ENCODE measurements at places on chromosomes 4 and X.

DNA sequence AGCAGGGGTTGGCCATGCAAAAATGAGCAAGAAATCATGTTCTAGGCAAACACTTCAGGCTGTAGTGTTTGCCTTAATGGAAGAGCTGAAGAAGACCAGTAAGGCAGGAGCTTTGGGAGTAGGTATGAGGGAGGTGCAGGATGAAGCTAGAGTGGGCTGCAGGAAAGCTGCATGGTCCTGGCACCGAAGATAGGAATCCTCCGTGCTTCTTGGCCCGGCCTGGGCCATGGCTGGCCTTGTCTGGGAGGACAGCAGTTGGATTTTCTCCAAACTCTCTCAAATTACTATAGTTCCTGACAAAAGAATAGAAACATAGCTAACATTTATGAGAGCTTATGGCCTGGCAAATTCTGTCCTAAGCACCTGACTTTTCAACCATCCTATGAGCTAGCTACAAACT, 116.5 kb downstream of the UCHL1 start:
- no peak for DNase-seq

DNA sequence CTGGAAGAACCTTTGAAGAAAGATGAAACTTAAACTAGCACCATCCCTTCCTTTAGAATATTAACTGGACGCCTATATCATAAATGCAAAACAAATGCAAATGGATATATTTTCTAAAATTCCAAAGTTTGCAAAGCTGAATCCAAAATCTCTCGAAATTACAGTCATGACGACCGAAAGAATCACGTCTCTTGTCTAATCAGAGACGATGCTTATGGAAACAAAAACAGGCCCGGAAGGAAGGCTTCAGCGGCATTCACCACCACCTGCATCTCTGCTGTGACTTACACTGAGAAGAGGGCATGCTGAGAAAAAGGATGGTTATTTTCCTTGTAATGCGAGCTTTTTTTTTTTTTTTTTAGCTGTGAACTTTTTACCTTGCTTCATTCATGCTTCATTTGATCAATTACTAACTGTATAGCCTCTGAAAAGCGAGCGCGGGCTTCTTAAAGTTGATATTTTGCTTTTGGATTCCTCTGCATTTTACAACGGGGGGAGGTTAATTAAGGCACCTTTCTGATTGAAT, 209.3 kb downstream of the SOWAHB start:
- DNase-seq = no peak

DNA sequence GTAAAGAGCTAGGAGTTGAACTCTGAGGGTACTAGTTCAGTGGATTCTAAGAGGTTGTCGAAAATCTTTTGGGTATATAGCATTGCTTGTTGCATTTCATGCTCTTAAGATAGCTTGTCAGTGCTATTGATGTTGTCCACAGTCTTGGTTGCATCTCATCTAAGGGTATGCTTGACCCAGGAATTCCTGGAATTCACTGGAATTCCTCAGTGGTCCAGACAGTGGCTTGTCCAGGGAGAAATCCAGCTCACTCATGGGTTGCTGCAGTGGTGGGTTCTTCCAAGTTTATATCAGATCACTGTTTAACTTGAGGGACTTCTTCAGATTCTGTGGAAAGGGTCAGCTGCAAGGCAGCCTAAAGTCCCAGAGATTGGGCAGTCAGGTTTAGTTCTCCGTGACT, 29.8 kb upstream of the SMARCAD1 start:
- DNase-seq = no peak

DNA sequence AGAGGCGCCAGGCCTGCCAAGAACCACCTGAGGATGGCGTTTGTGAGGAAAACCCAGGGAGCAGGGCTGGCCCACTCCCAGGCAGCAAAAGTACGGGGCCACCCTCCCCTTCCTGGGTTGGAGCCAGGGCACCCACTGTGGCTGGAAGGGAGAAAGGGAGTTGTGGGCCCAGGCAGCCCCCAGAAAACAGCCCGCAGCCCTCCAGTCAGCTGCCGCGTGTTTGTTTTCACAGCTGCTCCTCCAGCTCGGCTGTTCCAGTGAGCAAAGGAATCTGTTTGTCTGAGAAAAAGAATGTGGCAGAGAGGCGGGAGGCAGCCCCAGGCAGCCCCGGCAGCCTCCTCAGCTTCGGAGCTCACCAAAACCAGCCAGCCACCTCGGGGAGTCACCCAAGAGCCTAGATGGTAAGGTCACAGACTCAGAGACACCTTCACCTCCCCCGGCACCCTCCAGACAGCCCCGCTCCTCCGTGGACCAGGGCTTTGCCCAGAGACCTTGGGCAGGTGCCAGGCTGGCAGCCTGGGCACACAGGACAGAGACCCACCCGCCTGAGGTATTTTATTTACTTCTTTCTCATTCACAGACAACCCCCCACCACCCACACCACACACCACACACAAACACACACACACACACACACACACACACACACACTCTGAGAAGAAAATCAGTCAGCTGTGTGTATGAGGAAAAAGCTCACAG, 338.1 kb downstream of the BCOR start:
- no peak for DNase-seq

DNA sequence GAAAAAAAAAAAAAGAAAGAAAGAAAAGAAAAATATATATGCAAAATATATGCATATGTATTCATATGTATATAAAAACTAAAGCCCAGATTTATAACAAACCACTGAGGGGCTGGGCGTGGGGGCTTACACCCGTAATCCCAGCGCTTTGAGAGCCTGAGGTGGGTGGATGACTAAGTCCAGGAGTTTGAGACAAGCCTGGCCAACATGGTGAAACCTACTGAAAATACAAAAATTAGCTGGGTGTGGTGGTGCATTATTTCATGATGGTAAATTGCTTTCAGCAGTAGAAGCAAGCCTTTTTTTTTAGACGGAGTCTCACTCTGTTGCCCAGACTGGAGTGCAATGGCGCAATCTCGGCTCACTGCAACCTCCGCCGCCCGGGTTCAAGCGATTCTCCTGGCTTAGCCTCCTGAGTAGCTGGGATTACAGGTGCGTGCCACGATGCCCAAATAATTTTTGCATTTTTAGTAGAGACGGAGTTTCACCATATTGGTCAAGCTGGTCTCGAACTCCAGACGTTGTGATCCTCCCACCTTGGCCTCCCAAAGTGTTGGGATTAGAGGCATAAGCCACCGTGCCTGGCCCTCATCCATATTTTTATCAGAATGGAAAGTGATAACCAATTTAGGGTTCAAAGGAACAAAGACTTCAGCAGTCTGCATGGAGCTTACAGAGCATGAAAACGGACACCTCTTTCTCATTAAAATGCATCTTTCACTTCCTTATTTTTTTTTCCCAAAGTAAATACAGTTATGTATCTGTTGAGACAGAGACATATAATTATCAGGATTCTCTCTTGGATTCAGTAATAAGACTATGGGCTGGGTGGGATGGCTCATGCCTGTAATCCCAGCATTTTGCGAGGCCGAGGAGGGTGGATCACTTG, 27.7 kb upstream of the MOB1B start:
- DNase-seq = no peak

GRCh38 chrX:41419082-41419481, 28.1 kb upstream of the NYX start:
- no peak for DNase-seq

- DNase-seq = no peak
These were observed 201.6 kb downstream of the PACRGL start for GRCh38 chr4:20901851-20902250.

- DNase-seq = no peak
These were observed 18.3 kb upstream of the SNCA start for GRCh38 chr4:89855236-89855635.

DNA sequence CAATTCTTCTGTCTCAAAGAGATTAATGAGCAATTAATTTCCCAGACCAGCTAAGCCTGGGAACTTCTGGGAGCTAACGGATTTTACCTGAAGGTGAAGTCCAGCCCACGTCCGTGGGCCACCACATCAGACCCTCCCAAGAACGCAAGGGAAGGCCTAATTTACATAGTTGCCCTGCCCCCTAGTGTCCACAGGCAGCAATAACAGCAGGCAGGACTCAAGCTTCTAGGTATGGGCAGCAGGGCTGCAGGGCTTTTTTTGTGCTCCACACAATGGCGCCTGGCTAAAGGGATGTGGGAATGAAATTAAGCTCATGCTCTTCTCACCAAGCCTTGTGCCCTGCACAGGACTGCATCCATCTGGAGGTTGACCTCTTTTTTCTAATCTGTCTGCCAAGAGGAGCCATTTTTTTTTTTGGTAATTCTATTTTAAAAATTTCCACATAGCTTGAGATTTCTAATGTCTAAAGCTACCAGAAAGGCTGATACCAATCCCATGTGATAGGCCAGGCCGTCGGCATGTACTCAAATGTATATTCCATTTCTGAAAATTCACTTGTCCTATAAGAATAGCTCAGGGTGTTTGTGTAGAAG, 111.9 kb upstream of the TMEM164 start:
- no peak for DNase-seq

DNA sequence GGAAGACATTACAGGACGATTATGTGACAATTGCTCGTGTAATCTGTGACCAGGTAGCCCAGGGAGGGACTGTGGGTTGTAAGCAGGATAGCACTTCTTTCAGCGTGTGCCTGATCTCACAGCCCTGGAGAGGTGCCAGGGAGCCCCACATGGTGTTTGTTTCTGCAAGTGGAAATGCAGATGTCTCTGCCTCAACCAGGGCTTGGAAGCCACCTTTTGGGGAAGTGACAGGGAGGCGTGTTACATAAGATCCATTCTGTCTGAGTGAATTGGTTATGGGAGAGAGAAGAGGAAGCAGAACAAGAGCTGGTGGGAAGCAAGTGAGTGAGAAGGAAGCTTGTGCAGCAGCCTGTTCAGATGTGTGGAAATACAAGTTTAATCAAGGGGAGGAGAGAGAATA, 104.5 kb upstream of the GATB start:
- no peak for DNase-seq

DNA sequence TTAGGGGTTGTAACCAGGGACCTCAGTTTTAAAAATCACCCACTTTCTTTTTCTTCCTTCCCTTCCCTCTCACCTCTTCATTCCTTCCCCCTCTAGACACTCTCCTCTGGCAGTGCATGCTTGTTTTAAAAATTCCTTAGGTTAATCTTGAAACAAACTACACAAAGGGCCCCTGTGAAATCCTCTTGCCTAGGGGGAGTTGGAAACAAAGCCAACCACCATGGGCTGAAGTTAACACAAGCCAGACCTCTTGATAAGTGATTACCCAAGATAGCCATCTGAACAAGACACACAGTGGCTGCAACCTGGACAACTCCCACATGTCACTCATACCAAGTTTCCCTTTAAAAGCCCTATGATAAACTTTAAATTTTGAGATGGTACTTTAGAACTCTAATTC, 68.9 kb downstream of the TENT5D start:
- no peak for DNase-seq

- no peak for DNase-seq
These were observed 49.2 kb upstream of the CAPN6 start for GRCh38 chrX:111319451-111319850.

DNA sequence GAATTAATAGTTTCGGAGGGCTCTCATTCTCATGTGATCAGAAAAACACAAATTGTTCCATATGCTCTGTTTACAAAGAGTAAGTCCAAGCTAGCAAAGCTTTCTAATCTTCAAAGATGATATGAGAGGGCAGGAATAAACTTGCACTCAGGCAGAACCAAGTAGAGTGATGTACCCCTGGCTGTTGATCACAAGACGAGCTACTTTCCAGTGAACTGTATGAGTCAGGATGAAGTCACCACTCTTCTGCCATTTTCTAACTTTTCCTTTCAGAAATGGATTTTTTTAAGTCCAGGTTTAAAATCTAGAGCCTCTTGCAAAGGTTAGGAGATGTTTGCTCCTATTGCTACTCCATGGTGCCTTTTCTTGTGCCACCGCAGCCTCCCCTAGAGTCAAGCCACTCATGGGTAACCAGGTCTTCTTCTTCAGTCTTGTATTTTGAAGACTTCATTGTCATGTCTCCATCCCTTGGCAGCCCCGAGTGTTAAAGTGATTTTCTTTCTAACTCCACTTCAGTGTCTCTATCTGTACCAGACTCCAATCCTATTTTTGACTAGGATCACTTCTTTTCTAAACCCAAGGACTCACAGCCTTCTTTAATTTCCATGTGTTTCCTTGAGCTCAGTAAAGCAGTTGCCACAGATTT, 171.9 kb upstream of the GALNT7 start:
- DNase-seq = no peak

- no peak for DNase-seq
These were observed 18.7 kb downstream of the RBBP7 start for GRCh38 chrX:16851421-16851820.

DNA sequence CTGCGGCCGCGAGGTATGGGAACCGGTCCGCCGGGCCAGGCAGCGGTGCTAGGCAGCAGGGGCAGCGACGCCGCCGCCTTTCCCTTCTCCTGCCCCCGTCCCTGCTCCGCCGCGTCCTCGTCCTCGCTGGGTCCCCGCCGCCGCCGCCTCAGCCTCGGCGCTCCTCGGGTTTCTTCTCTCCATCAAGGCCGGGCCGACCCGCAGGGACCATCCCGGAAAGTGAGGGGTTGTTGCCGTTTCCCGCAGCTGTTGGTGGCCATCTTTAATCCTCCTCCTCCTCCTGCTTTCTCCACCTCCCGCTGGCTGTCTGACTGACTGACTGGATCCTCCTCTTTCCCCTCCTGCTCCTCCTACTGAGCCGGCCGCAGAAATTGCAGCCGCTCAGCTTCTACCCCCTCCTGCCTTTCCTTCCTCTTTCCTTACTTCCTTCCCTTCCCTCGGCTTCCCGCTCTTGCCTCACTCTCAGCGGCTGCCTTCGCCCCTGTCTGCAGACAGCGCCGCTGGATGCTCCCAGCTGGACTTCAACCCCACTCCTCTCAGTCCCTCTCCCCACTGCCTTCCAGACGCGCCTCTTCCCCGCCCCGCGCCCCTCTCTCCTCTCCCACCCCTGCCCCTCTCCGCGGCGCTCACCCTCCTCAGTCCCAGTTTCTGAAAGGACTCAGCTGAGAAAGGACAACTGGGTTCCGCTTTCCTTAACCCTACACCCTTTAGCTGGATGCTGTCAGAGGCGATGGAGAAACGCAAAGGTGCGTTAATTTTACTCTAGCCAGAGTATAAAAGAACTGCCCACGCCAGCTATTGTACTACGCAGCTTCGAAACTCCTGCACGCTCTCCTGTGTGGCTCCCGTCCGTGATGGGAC, at the start of gene WDFY3:
TSS of gene WDFY3 (minus strand) at position 309 of the 861 bp plus-strand sequence. CDS start 106,099 bp downstream, outside the sequence.
- DNase-seq = peak; percentile 81

DNA sequence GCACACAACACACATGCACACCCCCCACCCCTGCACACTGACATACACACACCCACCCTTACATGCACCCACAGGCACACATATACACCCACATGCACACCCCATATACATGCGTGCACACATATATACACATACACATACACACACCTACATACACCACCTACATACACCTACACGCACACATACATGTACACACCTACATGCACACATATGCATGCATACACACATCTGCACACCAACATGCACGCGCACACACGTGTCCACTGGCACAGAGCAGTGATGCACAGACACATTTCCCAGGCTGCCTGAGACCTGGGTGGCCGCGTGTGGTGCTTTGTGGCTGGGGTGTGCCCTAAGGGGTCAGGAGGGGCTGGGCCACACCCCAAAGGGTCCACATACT, 31.7 kb downstream of the FGFRL1 start:
- DNase-seq = no peak

- no peak for DNase-seq
These were observed 161.5 kb downstream of the ARHGAP6 start for GRCh38 chrX:11504234-11504633.

GRCh38 chr4:67366311-67366861, 178.9 kb downstream of the CENPC start:
- no peak for DNase-seq

Data from NCI-H446 treated with DMSO at 0.1 percent for 48 hours (cell line).